ENCODE measurements at places on chromosomes 12 and 14.
A peak's percentile ranks its signal among the peaks of the same experiment; 100 is the strongest.

DNA sequence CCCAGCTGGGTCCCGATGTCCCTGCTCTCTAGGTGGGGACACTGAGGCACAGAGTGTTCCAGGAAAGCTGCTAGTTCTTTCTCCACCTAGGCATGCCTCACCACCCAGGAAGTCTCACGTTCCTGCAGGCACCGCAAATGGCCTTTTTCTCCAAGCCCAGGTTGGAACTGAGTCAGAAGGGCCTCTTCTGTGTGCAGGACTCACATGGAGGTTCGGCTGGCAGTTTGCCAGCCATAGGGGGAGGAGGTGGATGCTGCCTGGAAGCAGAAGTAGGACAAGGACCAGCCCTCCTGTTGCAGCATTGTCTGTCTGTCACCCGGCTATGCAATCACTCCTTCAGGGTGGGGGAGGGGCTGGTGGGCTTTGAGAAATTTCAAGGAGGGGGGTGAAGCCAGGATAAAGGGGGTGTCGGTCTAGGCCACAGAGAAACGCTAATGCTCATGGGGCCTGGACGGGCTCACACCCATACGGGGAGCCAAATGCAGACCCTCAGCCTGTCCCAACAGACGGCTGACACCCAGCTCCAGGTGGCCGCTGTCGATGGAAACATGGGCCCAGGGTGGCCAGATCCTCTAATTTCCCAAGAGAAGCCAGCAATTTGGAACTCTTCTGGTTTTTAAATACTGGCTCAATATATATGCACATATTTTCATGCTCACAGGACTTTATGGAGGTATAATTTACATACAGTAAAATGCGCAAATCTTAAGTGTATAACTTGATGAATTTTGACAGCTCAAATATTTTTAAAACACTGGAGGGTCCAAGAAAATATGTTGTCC lies 120.5 kb downstream of the PHETA1 start:
- DNase-seq, result no peak

- no peak for DNase-seq
These were observed 76.7 kb downstream of the TBK1 start for GRCh38 chr12:64528616-64529015.

GRCh38 chr14:67951529-67952135 lies 132.1 kb downstream of the RAD51B start:
- DNase-seq, result no peak

- no peak for DNase-seq
These were observed at the start of gene OR9K2 for GRCh38 chr12:55126106-55126505. Gene OR9K2 (plus strand): TSS chr12:55126406. CDS start chr12:55129835, 3,429 bp downstream.

DNA sequence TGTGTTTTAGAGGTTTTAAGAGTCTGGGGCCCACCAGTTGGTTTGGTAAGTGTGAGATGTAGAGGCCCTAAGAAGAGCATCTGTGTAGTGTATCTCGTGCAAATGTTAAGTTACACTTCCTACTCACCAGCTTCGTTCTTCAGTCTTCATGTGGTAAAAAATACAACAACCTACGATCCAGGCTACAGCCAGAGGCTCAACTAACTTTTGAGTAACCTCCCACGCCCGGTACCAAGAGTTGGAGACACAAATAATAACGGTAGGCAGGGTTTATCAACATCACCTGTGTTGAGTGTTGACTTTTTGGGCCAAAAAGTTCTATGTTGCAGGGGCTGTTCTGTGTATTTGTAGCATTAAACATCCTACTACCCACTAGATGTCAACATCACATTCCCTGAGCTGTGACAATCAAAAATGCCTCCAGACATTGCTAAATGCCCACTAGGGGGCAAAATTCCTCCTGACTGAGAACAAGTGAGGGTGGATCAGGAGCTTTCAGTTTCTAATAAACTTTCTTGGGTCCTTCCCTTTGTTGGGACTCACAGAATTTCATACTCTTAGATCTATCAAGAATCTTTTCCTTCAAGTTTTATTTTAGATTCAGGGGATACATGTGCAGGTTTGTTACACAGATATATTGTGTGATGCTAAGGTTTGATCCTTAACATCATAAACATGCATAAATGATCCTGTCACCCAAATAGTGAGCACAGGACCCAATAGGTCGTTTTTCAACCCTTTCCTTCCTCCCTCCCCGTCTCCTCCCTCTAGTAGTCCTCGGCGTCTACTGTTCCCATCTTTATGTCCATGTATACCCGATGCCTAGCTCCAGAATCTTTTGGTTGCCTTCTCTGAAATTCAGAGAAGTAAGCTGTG lies 94.7 kb downstream of the SLC2A13 start:
- peak; percentile 41 for DNase-seq
